ENCODE measurements at places on chromosomes 2 and 18. TPM values are rescaled to one million over a fixed set of nuclear protein-coding genes. Genes with fewer than 3 reads are reported as not detected.

The MPP4 gene
- 0.55 TPM for total RNA-seq

The FRZB gene
- 0.08 TPM for total RNA-seq

The TANC1 gene
- total RNA-seq = 19.3 TPM

The SIX2 gene
- not detected for total RNA-seq

The NOL4 gene
- total RNA-seq = 1.9 TPM
